Fibroblast of skin of left quadriceps (primary cell): ENCODE measurements at places on chromosomes 3 and 15.

DNA sequence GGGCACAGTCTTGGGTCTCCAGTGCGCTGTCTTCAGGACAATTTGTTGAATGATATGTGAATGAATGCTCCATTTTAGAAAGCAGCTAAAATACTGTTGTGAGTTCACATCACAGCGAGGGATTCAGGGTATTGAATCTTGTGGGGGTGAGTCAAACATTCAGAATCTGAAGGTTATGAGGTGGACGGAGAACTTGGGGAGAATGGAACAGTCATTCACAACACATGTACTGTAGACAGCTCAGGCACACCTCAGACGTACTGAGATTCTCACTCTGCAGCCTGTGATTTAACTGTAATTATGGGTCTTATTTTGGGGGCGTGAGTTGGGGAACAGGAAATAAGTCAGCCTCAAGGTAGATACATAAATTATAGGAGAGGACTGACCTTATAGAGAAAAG, 13.9 kb downstream of the CRYBG3 start:
- no peak for DNase-seq

DNA sequence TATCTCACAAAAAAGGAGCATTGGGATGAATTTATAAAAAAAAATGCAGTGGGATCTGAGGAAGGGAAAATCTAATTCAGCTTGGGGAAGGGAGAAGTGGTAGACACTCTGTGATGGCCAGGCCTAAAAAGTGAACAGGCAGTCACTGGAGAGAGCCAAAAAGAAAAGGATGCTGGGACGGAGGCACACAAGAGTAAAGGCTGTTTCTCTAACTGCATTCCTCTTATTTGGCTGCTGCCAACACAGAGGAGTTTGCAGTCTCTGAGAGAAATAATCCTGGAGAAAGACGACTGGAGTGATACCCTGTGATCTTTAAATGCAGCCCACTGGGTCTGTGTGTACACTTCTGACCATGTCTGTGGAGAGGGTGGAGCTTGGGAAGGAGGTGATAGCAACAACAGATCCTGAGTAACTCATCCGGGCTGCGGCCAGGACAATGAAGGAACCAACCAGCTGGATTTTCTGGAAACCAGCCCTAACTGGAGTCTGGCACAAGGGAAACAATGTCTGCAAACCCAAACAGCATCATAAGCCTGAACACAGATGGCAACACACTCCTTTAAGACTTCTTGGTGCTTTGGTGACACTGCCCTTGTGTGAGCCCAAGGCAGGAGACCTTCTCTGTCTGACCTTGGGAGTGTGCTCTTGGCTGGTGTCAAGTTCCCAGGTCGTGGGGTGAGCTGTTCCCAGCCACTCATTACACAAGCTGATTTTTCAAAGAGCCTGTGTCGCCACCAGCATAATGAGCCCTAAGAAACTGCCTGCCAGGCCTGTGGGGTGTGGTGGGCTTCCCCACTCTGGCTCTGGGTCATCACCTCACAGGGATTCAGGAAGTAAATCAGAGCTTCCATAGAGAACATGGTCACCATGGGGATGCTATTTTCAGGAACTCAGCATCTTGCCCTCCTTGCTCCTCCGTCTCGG, 8.0 kb downstream of the FYCO1 start:
- no peak for DNase-seq

GRCh38 chr15:32733281-32733680, 15.5 kb downstream of the GREM1 start:
- DNase-seq = no peak

GRCh38 chr3:113124256-113124830, 87.0 kb upstream of the BOC start:
- no peak for DNase-seq

GRCh38 chr15:84111575-84111974, 124.0 kb upstream of the GOLGA6L4 start:
- DNase-seq = no peak

GRCh38 chr3:23288286-23288685, 85.2 kb downstream of the UBE2E2 start:
- no peak for DNase-seq

DNA sequence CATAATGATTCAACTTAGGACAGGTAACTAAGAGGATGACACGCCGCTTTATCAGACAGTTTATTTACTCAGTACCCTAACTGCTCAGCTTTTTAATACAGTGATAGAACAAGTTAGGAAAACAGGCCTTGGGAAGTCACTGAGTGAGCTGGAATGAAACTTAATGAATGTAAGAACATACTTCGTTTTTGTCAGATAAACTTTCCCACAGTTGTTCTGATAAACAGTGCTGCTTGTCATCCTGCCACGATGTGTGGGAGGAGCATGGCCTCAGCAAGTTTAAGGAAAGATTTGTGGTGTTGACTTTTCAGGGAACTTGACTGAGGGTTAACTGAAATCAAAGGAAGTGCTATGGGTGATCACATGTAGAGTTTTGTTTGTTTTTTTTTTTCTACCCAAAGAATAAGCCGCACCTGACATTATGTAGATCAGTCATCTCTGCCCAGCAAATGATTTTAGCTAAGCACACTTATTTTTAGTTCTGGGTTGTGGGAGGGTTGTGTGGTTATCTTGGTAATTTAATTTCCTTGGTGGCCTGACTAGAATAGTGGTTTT, 5.6 kb upstream of the P2RY14 start:
- DNase-seq = no peak

DNA sequence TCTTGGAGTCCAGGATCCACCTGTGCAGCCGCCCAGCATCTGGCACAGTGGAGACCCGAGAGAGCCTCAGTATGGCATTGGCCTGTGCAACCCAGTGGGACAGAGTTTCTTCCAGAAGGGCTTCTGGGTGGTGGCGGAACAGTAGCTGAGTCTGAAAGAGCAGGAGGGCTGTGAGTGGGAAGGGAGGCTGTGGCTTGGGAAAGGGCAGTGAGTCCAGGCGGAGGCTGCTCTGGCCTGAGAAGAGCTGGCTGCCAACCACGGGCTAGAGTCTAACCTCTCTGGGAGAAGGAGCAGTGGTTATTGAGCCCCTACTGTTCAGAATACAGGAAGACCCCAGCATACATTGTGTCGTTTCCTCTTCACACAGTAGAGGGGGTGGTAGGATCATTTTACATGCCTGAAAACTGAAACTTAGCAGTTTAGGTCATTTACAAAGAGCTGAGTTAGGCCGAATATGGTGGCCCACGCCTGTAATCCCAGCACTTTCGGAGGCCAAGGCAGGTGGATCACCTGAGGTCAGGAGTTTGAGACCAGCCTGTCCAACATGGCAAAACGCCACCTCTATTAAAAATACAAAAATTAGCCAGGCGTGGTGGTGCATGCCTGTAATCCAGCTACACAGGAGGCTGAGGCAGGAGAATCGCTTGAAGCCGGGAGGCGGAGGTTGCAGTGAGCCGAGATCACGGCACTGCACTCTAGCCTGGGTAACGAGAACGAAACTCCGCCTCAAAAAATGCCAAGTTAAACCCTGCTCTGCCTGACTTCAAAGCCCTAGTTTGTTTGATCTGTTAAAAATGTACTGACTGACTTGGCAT, 3.2 kb downstream of the AEN start:
- peak; percentile 36 for DNase-seq

DNA sequence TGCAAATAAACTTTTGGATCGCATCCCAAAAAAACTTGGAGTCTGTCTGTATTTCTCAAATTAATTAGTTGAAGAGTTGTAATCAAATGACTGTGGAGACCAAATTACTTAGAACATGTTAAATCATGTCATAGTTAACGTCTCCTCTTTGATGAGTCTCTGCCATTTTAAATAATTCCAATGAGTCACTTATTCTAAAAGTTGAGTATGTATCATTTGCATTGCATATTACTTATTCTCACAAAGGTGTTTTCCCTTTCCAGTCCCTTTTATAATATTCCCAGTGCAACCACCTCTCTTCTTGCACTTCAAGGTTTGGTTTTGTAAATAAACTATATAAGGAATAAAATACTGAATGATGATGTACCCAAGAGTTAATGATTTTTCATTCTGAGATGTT, 36.0 kb upstream of the MBNL1 start:
- no peak for DNase-seq

DNA sequence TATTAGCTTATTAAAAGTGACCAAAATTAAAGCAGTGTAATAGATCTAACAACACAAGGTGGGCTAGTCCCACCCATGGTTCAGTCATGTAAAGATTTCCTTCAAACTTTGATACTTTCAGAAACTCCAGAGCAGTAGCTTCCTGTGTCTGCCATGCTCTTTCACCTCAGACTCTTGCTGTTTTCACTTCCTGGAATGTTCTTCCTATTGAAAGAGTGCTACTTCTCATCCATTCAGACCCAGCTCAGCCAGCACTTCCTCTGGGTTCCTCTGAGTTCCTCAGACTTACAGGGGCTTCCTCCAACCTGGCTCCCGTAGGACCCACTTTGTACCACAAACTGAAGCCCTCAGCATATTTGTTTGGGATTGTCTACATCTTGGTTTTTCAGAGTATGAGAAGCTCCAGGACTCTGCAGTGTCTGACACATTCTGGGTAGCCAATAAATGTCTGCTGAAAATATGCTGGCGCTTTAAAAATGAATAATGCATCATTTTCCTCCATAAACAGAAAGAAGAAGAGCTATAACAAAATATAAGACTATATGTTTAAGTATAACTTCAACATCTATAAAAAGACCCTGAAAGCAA, 18.0 kb downstream of the NCEH1 start:
- no peak for DNase-seq

GRCh38 chr3:58135712-58136543, 74.8 kb downstream of the DNASE1L3 start:
- no peak for DNase-seq

- no peak for DNase-seq
Measured at GRCh38 chr3:129211345-129211744, 27.6 kb upstream of the CNBP start.
